ENCODE measurements at places on chromosomes 2 and 18.

- no peak for DNase-seq
Measured at GRCh38 chr2:235896061-235896460, 272.1 kb downstream of the GBX2 start.

- DNase-seq, result no peak
Measured at GRCh38 chr2:201128933-201129505, 13.1 kb downstream of the CFLAR start.

DNA sequence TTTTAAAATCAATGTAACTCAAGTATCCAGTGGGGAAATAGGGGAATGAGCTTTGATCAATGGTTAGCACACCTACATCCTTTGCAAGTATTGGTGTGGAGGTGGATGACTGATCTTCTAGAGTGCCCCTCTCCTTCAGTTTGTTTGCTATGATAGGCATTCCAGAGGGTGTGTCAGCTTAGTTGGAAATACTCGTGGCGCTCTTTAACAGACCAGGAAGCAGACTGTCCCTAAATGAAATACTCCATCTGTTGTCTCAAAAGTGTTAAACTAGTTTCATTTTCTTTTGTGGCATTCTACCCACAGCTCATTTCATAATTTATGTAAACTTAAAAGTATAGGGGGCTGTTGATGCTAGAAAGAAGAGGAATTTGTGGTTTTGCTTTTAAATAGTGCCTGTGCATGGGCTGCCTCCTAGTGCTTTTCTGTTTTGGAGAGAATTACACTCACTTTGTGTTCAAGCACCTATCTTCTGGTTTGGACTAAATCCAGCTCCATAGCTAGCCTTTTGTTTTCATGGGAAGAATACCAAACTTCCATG lies 66.2 kb downstream of the STAT1 start:
- peak; percentile 71 for DNase-seq

- DNase-seq, result no peak
Measured at GRCh38 chr2:73910873-73911547, 15.7 kb upstream of the DGUOK start.

- no peak for DNase-seq
Measured at GRCh38 chr2:134425724-134426496, 172.0 kb downstream of the MGAT5 start.

- peak; percentile 55 for DNase-seq
Measured at GRCh38 chr2:187500585-187501359, 52.7 kb upstream of the CALCRL start.

DNA sequence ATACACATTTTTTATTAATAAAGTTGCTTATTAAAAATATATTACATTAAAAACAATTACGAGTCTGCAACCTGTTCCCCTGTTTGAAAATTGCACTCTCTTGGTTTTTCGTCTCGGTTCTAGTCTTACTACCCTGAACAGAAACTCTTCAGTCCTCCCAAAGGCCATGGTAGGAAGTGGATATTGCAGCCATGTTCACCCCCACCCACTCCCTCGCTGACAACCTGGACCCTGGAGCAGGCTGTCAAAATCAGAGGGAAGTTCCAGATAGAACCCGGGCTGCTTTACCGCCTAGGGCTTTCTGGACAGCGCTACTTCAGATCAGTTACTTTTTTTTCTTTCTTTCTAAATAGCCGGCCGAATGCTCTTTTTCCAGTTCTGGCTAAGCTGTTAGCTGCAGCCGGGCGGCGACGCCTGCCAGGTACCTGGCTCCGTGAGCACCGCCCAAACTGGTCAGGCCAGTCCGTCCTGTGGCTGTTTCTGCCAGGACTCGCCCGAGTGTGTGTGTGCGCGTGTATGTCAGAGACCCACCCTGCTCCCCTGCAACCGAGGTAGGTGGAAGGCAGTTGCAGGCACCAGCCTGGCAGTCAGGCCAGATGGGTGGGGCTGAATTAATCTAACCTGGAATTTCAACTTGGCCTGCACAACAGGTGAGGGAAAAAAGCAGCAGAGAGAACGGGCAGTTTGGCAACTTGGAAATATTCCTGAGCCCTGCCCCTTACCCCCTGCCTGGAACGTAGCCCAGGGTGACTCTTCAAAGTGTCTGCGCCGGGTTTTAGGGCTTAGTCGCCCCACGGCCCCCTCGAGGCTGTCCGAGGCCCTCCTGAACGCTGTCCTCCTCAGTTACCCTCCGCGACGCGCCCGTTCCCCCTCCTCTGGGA lies 1.1 kb upstream of the TET3 start:
- peak; percentile 82 for DNase-seq

GRCh38 chr2:14781142-14781541 lies 148.6 kb downstream of the LRATD1 start:
- DNase-seq, result peak; percentile 80

Data from NCI-H1105 treated with DMSO at 0.1 percent for 48 hours (cell line).